ENCODE measurements at places on chromosomes 16 and 17.
A peak's percentile ranks its signal among the peaks of the same experiment; 100 is the strongest.

DNA sequence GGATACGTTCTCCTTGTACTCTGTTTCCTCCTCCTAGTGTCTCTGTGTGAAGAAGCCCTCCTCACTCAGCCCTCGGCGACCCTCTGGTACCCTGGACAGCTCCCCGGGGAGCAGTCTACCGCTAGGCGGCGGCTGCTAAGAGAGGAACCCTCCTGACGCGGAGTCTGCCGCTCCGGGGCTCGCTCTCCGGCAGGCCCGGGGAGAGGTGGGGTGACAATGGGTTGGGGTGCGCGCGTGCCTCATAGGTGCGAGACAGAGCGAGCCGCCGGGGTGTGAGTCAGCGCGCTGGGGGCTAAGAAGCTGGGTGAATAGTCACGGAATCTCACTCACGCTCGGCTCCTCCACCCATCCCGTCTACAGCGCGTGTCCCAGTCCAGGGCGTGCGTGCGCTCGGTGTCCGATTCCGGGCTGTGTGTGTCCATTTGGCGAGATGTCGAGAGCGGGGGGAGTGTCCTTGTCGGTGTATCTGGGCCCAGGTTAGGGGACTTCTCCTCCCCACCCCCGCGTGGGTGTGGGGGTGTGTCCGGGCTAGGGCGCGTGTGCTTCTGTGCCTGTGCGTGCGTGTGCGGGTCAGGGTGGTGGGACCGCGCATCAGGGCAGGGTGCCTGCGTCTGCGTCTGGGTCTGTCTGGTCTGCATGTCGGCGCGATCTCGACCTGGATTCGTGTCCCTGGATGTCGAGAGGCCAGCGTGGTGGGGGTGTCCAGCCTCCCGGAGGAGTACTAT is 577 bp upstream of the HS3ST2 start:
- peak; percentile 56 for DNase-seq

DNA sequence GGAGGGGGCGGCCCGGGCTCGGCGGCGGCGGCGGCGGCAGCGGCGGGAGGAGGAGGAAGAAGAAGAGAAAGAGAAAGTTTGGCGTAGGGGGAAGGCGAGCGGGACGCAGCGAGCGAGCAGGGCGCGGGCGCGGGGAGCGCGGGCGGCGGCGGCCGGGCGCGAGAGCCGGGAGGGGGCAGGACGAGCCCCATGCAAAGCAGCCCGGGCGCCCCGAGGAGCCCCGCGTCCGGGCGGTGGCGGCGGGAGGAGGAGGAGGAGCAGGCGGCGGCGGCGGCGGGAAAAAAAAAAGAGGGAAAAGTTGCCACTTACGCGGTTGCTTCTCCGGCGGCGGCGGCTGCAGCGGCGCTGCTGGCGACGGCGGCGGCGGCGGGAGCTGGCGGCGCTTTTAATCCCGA is 10.3 kb upstream of the ZFHX3 start:
- peak; percentile 76 for DNase-seq

DNA sequence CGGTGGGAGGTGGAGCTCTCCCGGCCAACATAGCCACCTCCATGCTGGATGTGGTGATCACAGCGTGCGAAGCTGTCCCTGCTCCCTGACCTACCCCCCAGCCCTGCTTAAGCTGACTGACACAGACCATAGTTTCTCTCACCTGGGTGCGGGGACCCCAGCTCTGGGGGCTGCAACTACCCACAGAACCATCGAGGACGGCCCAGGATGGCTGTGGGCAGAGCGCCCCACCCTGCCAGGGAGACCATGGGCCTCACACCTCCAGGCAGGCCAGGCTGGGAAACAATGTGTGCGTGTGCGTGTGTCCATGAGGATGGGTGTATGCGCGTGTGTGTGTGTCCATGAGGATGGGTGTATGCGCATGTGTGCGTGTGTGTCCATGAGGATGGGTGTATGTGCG is 20.4 kb downstream of the BAHCC1 start:
- no peak for DNase-seq

GRCh38 chr16:66832190-66832589 is 1.4 kb upstream of the NAE1 start:
- DNase-seq = no peak

DNA sequence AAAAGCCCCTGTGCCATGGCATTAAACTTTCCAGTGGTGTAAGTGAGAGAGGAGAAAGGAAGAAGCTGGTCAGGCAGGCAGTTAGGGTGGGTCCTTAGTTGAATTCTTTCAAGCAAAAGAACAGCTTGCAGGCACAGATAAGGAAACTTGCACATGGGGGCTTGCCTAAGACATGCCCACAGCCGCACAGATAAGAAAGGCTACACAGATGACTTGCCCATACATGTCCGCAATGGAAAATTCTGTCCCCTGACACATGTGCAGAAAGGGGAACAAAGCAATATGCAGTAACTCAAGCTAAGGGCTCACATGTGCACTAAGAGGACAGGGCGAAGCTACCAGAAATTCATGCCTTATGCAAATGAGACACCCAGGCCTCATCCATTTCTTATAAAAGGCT is 69.9 kb downstream of the GSG1L start:
- no peak for DNase-seq

DNA sequence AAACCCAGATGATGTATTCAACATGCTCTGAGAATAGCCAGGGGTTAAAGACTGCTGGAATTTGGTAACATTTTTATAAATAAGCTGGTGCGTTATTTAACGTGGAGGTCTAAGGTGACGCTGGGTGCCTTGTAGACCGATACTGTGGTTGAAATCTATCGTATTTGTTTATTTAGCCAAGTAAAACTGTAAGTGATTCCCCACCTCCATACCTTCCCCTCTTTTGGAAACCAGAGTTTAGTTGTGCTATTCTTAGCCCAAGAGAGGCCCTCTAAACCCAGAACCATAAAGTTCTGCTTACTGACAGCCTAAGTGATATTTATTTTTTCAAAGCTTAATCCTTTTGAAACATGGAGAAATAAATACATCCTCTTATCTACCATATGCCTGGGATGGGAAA is 744.5 kb downstream of the WWOX start:
- no peak for DNase-seq

GRCh38 chr16:54504372-54504771 is 217.8 kb upstream of the IRX3 start:
- DNase-seq = no peak

- peak; percentile 83 for DNase-seq
These were observed at the start of gene PRKCA for GRCh38 chr17:66301864-66302741. Gene PRKCA, plus strand, starts transcription at chr17:66302613.

DNA sequence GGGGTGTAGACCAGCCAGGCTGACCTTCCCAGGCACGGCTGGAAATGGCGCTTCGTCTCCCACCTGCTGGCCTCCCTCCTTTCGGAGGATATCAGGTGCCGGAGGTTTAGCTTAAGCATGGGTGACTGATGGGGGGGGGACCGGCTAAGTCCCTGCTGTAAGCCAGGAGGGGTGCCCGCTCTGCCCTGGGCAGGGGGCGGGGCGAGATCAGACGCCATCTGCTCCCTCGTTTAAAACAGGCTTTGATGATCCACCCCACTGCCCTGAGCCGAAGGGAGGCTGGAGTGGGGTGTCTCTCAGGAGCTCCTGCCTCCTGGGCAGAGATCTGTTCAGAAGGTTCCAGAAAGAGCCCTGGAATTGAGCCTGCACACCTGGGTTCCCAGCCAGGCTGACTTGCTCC is 26.0 kb downstream of the C16orf74 start:
- DNase-seq = no peak

DNA sequence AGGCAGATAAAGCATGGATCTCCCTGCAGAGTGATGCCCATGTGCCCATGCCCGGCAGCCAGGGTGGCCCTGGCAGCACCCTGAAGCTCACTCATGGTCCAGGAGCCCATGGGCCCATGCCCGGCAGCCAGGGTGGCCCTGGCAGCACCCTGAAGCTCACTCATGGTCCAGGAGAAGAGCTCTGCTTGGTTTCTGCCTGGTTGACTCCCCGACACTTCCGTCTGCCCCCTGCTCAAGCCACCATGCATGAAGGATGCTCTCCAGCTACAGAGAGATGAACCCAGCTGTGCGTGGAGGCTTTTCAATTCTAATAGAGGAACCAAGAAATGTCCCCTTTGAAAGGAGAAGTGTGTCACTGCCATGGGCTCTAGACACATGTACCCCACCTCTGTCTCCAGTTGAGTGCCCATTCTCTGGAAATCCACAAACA is 8.7 kb downstream of the CCL17 start:
- DNase-seq = peak; percentile 83

DNA sequence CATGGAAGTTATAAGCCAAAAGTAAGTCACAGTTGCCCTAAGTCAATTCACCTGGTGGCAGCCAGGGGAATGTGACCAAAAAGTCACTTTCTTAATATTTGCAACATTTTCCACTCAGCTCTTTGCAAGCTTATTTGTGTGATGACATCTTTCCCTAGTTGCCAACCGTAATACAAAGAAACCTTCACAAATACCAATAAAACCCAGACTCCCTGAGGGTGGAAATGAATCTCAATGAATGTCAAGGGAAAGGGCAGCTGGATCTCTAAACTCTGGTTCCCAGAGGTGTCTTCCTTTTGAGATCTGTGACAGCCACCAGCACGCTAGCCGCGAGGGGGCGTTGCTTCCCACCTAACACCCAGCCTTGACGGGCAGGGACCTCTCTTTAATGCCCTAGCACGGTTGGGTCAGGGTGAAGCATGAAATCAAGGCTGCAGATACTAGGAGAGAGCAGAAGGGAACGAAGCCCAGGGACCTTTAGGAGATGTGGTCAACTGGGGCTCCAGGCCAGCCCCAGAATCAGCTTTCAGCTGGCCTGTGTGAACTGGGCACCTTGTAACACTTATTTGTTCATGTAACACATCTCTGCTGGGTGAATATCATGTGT is 82.2 kb downstream of the CMC2 start:
- peak; percentile 45 for DNase-seq

- DNase-seq = no peak
These were observed 4.6 kb downstream of the PCYT2 start for GRCh38 chr17:81906476-81907218.

DNA sequence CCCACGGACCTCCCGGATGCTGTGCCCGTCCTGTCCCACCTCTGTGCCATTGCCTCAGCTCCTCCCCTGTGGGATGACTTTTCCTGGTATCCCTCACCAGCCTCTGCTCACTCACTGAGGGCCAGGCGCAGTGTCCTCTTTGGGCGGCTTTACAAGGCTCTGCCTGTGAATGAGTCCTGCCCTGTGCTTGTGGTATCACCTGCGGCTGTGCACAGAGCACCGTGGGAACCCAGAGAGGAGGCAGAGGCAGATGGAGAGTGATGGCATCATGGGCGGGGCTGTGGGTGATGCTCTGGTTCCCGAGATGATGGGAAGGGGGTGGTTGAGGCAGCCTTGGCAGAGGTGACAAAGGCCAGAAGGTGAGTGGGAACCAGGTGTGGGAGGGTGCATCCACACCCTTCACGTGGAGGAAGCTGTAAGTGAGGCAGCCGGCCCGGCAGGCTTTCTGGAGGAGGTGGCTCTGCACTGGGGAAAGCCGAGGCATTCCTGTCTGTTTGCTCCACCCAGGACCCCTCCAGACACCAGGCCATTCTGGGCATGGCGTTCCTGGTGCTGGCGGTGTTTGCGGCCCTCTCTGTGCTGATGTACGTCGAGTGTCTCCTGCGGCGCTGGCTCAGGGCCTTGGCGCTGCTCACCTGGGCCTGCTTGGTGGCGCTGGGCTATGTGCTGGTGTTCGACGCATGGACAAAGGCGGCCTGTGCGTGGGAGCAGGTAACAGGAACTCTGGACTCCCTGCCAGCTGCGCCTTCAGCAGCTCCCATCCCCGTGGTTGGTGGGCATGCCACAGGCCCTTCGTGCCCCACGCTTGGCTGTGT is 23.8 kb downstream of the ADCY7 start:
- no peak for DNase-seq

DNA sequence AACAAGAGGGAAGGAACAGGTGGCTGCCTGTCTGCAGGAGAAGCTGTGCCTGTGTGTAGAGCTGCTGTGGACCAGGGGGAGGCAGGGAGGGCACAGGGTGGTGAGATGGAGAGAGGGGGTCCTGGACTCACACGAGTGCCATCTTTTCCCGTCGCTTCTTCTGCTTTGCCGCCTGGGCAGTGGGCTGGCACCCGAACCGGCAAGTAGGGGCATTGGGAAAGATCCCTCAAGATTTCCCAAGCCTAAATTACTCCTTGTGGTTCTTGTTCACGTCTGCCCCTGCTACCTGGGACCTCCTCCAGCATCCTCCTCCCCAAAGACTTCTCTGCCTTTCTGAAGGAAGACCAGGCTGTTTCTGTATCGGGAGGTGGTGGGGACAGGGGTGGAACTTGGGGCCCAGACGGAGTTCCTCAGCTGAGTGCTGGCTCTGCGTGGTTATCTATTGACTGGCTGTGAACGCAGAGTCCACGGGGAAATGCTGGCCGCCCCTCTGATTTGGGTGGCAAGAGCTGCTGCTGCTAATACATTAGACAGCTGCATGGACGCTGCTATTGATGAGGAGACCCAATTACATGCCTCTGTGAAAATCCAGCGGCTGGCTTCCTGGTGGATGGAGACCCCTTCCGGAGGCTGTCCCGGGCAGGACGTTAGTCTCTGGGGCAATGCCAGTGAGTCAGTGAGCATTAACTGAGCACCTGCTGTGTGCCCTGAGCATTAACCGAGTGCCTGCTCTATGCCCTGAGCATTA is 114.5 kb downstream of the OR1D5 start:
- no peak for DNase-seq

- DNase-seq = no peak
These were observed 117.7 kb upstream of the FOXF1 start for GRCh38 chr16:86392436-86393152.

- no peak for DNase-seq
These were observed 22.0 kb upstream of the FLCN start for GRCh38 chr17:17258998-17259397.

GRCh38 chr17:27647765-27648164 is 16.8 kb downstream of the LGALS9 start:
- no peak for DNase-seq

GRCh38 chr16:1258906-1259759 is 3.3 kb downstream of the TPSD1 start:
- no peak for DNase-seq

DNA sequence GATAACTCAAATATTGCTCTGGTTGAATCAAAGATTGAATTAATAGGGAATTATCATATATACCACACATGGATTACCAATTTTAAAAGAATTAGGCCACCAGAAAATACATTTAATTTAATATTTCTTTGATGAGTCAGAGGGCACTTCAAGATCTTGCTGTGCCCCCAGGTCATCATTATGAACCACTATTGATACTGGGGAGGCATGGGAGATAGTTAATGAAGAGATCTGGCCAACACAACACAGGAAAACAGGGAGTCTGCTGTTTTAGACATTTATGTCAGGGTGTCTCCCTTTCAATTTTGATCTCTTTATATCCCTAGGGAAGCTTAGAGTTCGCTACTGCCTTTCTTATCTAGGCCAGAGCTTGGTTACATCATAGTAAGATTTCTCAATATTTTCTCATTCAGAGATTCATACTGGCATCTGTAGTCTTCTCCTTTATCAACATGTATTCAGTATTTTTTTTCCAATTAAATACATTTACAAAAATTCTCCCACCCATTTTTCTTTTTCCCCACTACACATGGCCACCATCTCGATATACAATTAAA is 158.3 kb upstream of the ZFHX3 start:
- no peak for DNase-seq

- DNase-seq = no peak
These were observed 4.8 kb upstream of the ATP2A3 start for GRCh38 chr17:3968886-3969524.

DNA sequence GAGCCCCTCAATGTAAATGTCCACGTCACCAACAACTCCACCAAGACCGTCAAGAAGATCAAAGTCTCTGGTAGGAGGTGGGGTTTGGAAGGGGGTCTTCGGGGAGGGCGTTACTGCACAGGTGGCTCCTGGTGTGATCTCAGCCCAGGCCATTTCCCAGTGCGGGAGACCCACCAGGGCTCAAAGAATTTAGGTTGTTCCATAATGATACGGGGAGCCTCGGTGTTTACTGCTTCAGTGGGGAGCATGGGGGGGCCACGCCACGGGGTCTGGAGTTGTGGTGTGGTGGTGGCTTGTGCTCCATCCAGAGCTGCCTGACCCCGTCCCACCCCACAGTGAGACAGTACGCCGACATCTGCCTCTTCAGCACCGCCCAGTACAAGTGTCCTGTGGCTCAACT is 7.8 kb downstream of the ARRB2 start:
- no peak for DNase-seq
